ENCODE measurements at places on chromosomes 2 and 18.

GRCh38 chr2:101219246-101219645, 33.4 kb upstream of the CNOT11 start:
- DNase-seq = no peak

DNA sequence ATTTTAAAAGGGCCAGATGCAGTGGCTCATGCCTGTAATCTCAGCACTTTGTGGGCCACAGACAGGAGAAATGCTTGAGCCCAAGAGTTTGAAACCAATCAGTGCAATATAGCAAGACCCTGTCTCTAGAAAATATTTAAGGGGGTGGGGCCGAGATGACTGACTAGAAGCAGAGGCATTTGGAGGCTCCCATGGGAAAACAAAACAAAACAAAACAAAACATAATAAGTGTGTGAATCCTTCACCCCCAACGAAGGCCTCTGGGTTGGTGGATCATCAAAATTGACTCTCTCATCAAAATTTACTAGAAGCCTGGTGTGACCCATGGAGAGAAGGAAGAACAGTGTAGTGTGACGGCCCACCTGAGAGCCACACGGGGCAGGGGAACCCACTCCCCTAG, 560.9 kb downstream of the LRP1B start:
- no peak for DNase-seq

DNA sequence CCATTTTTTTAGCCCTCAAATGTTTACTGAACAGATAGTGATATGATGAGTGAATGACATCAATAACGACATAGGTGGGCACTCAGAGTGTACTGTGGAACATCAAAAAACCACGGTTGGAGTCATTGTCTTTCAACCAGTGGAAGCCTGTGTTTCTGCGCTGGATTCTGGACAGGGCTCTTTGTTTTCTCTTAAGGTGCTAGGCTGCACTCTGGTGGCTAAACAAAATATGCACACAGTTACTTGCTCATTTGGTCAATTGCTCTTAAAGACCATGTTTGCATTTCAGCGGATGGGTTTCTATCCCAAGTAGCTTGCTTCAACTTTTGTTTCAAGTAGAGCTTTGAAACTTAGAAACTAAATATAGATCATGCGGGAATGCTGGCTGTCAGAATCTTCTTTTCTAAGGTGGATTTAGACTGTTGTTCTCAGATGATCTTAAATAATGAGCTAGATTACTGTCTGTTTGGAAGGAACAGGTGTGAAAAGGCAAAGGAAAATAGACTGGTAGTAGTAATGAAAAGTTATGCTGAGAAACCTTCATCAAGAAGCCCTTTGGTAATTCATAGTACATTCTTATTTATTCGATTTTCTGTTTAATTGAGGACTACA, 48.5 kb upstream of the LYPD6B start:
- DNase-seq = peak; percentile 21

- no peak for DNase-seq
Observed at GRCh38 chr2:53777134-53777533, 9.5 kb downstream of the CHAC2 start.

- DNase-seq = no peak
Observed at GRCh38 chr2:33435518-33435917, 40.9 kb upstream of the RASGRP3 start.

DNA sequence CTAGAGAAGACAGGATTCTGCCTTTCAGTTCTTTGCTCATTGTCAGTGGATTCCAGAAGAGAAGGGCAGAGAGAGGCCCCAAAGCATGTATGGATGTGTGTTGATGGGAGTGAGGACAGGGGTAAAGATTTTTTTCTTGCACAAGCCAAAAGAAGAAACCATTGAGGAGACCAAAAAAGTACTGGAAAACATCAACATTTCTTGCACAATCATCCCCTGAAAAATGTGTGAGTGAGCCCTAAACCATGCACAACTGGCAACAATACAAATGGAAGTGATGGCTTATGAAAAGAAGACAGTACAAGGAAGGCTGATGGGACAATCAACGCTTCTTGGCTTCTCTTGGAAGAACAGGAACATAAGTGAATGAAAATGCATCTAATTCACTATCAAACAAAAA, 5.6 kb upstream of the SMAD7 start:
- no peak for DNase-seq

DNA sequence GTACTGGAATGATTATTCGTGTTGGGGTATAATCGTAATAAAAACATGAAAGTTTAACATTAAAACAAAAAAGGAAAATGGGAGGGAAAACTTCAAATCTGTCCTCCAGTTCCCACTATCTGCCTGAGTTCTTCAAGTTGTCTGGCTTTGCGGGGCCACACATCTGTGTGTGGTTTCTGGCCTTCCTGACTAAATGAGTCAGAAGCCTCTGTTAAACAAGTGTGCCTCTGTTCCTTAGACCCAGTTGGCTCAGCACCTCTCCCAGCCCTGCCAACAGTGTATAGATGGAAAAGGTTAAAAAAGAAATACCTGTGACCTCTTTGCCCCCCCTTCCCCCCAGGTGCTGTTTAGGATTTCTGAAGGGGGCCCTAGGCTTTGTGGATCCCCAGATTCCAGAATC, 30.2 kb downstream of the XDH start:
- DNase-seq = no peak

DNA sequence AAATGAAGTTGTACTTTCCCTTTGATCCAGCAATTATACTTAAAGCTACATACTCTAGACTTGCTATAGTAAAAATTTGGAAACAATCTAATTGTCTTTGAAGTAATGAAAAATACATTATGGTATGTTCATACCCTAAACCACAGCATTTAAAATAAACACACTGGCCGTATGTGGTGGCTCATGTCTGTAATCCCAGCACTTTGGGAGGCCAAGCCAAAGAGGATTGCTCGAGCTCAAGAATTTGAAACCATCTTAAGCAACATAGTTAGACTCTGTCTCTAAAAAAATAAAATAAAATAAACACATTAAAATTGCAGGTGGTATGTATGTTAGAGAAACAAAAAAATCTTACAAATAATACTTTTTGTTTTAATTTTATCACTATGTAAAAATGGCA, 208.1 kb upstream of the KLHL14 start:
- DNase-seq = no peak

- no peak for DNase-seq
Observed at GRCh38 chr2:185255566-185255965, 483.0 kb upstream of the FSIP2 start.

GRCh38 chr2:200705305-200706041, 106.2 kb upstream of the BZW1 start:
- DNase-seq = no peak
